ENCODE measurements at places on chromosomes 2 and 18. TPM values are rescaled to one million over a fixed set of nuclear protein-coding genes. Genes with fewer than 3 reads are reported as not detected.

Gene ASNSD1
- 66.9 TPM for total RNA-seq

Gene SERPINB11
- not detected for total RNA-seq

GRCh38 chr2:8312861-8313830, 368.7 kb upstream of the ID2 start:
- DNase-seq: peak; percentile 67
- H3K4me1 ChIP-seq: peaks cover 21% of the 10 kb centered on the region
- H3K4me3 ChIP-seq: no peak overlapping the region

DNA sequence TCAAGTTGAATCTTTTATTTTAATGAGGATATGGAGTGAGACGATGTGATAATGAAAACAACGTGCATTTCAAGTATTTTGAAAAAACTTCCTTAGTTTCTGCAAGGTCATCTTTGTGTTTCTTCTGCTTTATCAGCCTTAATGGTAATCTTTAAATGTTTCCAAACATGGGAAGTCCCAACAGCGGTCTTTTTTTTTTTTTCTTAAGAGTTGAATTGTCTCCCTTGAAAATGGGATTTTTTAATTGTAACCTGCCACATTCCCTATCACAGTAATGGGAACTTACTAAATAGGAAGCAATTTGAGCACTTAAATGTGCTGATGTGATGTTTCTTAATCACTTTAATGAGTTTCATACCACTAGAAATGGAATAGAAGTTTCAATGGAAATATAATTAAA, 45.8 kb downstream of the ATIC start:
- no peaks in the 10 kb centered on the region for H3K4me1 ChIP-seq
- H3K4me3 ChIP-seq: no peak overlapping the region
- no peak for DNase-seq
- no peaks in the 10 kb centered on the region for H3K27me3 ChIP-seq
- peaks cover 2% of the 10 kb centered on the region for H3K36me3 ChIP-seq
- no peak overlapping the region for H3K27ac ChIP-seq

GRCh38 chr2:106117882-106118684, 76.0 kb downstream of the UXS1 start:
- no peaks in the 10 kb centered on the region for H3K36me3 ChIP-seq
- no peak overlapping the region for H3K27ac ChIP-seq
- no peaks in the 10 kb centered on the region for H3K4me1 ChIP-seq
- H3K4me3 ChIP-seq: no peak overlapping the region
